ENCODE measurements at places on chromosomes 12 and 14. TPM values are rescaled to one million over a fixed set of nuclear protein-coding genes. Genes with fewer than 3 reads are reported as not detected.

GRCh38 chr14:93944348-93945069, 17.4 kb downstream of the FAM181A start:
- no peak for DNase-seq

GRCh38 chr14:92704036-92704804, 44.2 kb downstream of the LGMN start:
- no peak for DNase-seq

DNA sequence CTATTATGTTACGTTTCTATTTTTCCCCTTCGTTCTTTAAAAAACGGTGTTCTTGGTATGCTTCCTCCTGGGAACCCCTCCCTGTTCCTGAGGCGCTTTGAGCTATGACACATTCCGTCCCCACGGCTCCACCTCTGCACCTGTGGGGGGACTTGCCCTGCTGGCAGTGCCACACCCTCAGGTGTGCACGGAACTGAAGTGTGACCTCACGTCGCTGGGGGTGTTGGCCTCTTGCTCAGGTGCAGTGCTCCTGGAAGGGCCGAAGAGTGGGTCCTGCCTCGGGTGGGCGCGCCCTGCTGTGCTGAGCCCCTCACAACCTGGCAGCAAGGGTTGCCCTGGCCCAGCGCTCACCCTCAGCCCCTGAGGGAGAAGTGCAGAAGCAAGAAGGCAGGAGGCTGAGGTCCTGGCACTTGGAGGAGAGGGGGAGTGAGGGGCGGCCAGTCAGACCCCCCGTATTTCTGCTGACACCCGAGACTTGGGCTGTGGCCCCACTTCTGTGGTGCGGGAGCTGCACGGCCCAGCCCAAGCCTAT, 4.9 kb downstream of the AMN start:
- no peak for DNase-seq

GRCh38 chr12:96177013-96177412, 17.2 kb upstream of the ELK3 start:
- no peak for DNase-seq

- DNase-seq = no peak
Measured at GRCh38 chr12:111430433-111431353, 25.0 kb downstream of the SH2B3 start.

DNA sequence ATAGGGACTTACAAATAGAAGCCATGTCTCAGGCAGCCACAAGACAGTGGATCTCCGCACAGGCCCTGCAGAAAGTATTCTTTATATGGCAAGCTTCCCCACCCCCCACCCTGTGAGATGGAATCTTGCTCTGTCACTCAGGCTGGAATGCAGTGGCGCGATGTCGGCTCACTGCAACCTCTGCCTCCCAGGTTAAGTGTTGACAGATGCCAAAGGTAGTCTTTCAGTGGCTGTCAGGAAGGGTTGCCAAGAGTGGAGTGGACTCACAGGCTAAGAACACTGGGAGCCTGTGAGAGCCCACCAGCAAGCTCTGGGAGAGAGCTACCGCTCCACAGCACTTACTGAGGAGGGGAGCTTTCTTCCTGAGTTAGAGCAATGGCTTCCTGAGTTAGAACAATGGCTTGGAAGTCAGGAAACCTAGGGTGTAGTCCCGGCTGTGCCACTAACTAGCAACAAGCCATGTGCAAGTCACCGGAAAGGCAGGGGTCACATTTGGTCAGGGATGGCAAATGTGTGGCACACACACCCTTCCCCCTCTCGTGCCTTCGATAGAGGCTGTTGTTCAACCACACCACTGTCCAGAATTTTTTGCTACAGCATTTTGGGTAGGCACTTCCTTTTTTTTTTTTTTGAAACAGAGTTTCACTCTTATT, 2.6 kb downstream of the RNASE1 start:
- no peak for DNase-seq

GRCh38 chr12:96878704-96879103, 28.4 kb upstream of the NEDD1 start:
- no peak for DNase-seq

- DNase-seq = no peak
Measured at GRCh38 chr14:45177076-45177475, 41.3 kb downstream of the FANCM start.

GRCh38 chr12:117334051-117334450, 27.4 kb downstream of the NOS1 start:
- no peak for DNase-seq

- no peak for DNase-seq
Measured at GRCh38 chr14:74459289-74459946, 33.4 kb upstream of the SYNDIG1L start.

DNA sequence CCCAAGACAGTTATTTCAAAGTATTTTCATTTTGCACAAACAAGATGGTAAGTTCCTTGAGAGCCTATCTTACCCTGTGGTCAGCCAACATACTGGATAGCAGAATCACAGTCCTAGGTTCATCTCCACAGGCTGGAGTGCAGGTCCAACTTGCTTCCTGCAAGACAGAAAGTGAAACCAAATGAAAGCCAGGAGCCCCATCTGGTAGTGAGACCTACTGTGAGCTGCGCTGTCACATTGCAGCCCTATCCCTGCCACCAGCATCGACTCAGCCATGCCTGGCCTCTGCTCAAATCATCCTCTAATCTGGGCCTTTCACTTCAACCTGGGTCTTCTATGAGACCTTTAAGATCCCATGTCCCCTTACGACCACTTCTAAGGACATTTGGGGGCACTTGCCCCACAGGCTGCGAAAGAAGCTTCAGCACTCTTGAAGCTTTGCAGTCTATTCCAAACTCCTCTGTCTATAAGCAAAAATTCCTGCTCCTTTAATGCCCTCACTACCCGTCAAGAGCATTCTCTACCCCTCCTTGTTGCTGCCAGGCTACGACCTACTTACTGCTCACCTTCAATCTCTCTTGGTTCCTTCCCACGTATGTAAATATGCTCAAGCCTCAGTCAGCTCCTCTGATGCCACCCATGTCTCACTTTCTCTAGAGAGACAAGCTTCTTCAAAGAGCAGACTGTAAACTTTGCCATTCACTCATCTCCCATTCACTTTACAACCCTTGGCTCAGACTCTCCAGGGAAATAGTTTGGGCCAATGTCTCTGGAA, 55.9 kb upstream of the TSPAN11 start:
- DNase-seq = no peak

DNA sequence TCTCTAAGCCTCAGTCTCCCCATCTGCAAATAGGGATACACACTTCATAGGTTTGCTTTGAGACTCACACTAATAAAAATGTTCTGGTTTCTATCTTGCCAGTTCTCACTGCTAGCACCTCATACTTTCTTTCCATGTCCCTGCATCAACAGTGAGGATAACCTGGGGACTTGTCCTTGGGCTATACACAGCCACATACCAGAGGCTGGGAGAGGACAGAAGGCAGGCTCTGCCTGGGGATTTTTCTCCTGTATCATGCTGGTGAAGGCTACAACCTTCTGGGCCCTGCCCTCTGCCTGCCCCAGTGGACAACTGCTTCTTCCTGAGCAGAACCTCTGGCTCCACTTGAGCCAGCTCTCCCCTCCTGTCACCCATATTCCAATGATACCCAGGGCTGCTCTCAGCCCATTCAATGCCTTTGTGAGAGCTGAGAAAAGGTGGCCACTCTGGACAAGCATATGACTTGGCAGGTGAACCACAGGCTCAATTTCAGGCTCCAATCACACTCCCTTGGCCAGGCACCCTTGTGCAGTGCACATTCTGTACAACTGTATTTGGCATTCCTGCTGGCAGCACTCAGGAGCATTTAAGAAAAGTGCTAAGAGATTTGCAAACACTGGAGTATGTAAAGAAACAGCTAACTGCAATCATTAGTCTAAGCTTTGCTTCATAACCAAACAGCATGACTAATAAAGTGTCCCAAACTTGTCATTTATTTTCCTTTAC, 135.8 kb upstream of the VRK1 start:
- DNase-seq = no peak

GRCh38 chr12:22046968-22047390, 961 bp downstream of the CMAS start:
- DNase-seq = no peak

DNA sequence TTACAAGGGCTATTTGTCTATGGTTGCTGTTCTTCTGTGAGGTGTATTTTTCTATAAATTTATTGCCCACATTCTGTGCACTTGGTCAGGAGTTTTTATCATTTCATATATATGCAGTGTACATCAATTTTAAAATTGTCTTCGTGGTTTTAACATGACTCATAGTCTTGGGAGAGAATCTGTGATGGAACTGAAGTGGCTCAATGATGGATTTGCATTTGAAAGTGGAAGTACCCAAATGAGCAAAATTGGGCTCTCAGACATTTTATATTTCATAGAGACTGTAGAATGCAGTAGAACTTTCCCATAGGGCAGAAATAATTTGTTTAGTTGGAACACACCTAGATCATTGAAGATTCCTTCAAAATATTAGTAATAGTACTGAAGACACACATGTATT, 1.9 kb upstream of the SCFD1 start:
- DNase-seq = no peak

DNA sequence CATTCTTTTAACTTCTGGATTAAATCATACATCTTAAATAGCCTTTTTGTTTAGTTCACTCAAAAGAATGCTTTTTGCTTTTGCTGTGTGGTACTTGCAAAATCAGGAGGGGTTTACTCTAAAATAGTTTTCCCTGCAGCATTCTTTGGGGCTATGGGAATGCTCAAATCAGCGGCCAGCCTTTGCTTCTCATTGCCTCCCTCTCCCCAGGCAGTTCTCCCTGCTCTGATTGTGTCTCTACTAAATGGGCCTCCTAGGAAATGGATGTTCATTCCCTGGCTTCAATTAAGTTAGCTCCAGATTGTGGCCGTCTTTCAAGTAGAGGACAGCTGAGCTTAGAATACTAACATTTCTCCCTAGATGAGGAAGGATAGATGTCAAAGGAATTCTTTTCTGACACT, 4.4 kb downstream of the TULP3 start:
- no peak for DNase-seq

GRCh38 chr14:101506211-101506925, 54.9 kb upstream of the DIO3 start:
- DNase-seq = no peak

- DNase-seq = no peak
Measured at GRCh38 chr14:92693998-92694795, 54.2 kb downstream of the LGMN start.

DNA sequence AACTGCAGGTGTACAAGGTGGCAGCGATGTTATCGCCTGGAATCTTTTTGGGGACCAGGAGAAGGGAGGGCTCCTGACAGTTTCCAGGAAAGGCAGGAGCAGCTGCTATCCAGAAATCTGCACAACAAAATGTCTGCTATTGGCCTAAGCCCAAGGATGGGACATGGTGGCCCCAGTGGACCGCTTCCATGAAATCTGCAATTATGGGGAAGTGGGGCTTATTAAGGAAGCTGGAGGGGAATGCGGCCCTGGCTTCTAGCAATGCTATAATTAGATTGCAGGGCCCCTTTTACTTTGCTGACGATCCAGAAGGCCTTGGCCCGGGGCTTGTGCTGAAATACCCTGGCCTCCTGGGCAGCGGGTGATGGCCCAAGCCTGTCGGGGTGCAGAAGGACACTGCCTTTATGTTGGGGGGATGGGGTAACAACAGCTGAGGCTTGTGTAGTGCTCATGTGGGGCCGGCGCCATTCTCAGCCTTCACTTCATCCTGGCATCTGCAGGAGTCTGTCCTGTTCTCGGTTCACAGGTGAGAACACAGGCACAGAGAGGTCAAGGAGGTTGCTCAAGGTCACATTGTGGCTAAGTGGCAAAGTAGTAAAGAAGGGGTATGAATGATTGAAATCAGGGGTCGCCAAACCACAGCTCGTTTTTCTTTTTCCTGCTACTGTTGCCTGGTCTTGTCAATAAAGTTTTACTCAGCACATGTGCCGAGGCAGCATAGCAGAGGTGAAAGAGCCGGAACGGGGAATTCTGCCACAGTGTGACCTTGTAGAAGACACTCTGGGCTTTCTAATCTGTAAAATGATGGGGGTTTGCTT, 153.5 kb downstream of the RBM19 start:
- DNase-seq = no peak

GRCh38 chr12:4119157-4119761, 154.3 kb upstream of the CCND2 start:
- DNase-seq = no peak

DNA sequence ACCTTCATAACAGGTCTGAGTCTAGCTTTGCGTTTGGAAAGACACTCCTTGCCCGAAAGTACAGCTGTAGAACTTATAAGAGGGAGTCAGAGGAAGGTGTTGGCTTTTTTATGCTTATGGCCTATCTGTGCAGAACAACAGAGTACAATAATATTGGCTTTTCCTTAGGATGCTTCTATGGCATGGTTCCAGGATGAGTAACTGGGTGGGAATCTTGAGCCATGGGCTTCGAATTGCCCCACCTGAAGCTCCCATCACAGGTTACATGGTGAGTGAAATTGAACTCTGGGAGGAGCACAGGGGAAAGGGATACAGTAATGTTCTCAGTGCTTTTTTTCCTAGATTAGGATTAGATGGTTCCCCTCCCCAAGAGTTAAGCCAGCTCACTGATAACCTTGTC, 13.0 kb downstream of the PARP2 start:
- no peak for DNase-seq

GRCh38 chr12:59651229-59651920, 55.5 kb downstream of the SLC16A7 start:
- DNase-seq = no peak

- DNase-seq = no peak
Measured at GRCh38 chr14:68079941-68080697, 260.5 kb downstream of the RAD51B start.

DNA sequence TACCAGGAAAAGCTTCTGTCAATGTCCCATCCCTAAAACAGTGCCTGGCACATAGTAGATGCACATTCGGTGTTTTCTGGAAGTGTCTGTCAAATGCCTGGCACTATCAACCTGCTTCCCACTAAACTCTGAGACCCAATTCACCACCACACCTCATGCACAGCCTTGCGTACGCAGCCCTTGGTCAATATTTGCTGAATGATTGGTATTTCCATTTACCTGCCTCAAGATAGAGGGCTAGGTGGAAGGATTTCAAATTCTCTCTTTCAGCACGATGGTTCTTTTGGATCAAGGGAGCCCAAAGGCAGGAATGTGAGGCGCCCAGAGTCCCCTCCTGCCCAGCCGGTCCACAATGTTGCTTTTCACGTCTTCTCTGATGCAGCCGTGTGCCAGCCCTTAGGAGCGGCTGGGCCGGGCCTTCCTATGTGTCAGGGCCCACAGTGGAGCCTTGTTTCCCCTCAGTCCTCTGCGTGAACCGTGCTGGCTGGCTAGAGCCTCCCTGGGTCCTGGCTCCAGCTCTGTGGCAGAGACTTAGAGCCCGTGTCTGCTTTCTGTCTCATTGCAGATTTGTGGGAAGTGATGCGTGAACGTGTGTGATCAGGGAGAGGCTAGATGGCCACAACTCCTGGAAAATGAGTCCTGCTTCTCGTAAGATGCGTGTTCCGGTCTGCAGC, 99.9 kb upstream of the RFLNA start:
- no peak for DNase-seq

- no peak for DNase-seq
Measured at GRCh38 chr14:105924951-105925591, 398.7 kb downstream of the TMEM121 start.

The TPH2 gene
- not detected for polyA plus RNA-seq

The GLI1 gene
- polyA plus RNA-seq = 20.1 TPM

The TMEM253 gene
- 1.0 TPM for polyA plus RNA-seq

The RHOJ gene
- polyA plus RNA-seq = 22.6 TPM

The IL22 gene
- polyA plus RNA-seq = not detected

The DHH gene
- 0.39 TPM for polyA plus RNA-seq

The DACT1 gene
- polyA plus RNA-seq = 31.0 TPM

The CLEC2B gene
- polyA plus RNA-seq = 4.3 TPM

The COPS7A gene
- 71.6 TPM for polyA plus RNA-seq

The CCDC92 gene
- polyA plus RNA-seq = 50.2 TPM

The MEG3 gene
- 87.8 TPM for polyA plus RNA-seq

The MYH6 gene
- polyA plus RNA-seq = 0.22 TPM

The CD9 gene
- 183 TPM for polyA plus RNA-seq

The CELA1 gene
- polyA plus RNA-seq = not detected

The CCDC196 gene
- polyA plus RNA-seq = 0.24 TPM

The SYNE2 gene
- polyA plus RNA-seq = 102 TPM

The COX8C gene
- 0.66 TPM for polyA plus RNA-seq
